ENCODE measurements at places on chromosomes 4 and X.

GRCh38 chrX:42087960-42088359 lies 164.6 kb upstream of the CASK start:
- no peak for DNase-seq

- no peak for DNase-seq
Measured at GRCh38 chr4:130064471-130064870, 968.5 kb downstream of the C4orf33 start.

GRCh38 chrX:29024871-29025270 lies 437.6 kb downstream of the IL1RAPL1 start:
- no peak for DNase-seq

DNA sequence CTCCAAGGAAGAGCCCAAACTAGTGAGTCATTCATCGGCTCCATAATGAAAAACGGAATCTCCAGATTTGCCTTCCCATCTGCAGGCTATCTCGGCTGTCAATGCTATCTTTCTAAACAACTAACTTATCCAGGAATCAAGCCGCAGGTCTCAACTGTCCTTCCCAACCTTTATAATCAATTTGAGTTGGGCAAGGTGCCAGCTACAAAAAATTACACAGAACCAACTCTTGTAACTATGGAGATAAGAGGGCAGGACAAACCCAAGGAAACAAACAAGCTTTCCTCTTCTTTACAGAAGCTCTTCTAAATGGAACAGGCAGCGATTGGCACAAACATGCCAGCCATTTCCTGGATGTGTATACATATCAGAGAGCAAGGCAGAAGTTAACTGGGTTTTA lies 61.2 kb upstream of the RAI2 start:
- DNase-seq = no peak

DNA sequence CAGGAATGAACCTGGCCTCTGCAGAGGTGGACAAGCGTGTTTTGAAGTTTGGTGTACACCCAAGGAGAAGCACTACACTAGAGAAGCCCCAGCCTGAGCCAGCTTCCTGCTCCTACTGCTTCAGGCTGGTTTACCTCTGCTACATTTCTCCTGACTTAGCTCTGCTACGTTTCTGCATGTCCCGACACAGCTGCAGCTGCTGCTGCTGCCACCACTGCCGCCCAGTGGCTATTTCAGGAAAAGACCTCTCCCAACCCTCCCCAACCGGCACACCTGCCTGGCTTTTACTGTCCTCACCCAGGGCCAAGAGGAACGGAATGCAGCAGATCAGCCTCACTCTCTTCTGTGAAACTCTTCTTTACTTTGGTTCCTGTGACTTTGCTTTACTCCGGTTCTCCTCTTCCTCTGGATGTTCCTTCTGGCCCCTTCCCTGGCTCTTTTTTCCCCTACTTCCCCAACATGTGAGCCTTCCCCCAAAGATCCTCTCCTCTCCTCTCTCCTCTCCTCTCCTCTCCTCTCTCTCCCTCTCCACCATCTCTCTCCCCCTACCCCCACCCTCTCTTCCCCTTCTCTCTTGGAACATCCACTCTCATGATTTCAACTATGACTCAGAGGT lies 3.1 kb upstream of the P2RY4 start:
- peak; percentile 26 for DNase-seq

- DNase-seq = no peak
Measured at GRCh38 chr4:57151481-57151880, 41.3 kb upstream of the IGFBP7 start.

DNA sequence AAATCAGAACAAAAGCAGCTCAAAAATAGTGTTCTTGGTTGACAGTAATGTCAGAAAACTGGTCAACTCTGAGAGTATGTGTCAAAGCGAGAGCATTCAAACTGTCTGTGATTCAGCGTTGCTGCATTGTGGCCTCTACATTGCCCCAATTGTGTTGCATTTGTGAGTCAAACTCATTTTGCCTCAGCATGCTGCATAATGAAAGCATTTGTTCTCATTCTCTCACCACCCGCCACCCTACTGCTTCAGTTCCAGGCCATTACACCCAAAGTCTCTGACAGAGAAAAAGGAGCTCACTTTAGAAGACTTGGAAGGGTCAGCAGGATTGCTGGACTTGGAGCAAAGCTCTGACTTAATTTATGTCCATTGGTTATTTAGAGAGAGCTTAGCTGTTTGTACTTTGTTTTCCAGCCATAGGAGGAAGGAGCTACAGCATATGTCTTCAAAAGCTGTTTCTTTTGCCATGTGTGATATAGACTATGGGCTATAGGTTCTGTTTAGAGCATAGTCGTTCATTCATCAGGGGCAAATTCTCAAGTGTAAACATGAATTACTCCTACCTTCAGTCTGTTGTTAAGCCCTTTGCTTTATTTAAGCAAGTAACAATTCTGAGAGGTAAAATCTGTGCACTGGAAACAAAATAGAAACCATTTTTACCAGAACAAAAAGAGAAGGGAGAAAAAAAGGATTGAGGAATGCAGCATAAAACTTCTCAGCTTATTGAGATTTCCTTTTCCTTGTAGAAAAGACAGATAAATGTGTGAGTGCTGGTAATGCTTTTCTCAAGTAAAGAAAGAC lies 153.4 kb upstream of the ANK2 start:
- no peak for DNase-seq

DNA sequence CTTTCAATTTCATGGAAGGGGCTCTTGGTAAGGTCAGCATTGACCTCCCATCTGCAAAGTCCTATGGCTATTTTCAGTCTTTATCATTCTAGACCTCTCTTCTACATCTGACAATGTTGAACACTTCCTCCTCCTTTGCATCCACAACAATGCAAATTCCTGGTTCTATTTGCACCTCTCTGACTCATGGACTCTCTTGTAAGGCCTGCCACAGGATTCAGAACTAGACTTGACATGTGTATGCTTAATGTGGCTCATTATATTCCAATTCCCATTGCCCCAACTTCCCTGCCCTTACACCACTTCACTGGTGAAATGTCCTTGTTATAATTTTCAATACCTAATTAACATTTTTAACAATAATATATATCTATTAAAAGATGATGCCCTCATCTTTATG lies 314.3 kb upstream of the FGF13 start:
- no peak for DNase-seq

DNA sequence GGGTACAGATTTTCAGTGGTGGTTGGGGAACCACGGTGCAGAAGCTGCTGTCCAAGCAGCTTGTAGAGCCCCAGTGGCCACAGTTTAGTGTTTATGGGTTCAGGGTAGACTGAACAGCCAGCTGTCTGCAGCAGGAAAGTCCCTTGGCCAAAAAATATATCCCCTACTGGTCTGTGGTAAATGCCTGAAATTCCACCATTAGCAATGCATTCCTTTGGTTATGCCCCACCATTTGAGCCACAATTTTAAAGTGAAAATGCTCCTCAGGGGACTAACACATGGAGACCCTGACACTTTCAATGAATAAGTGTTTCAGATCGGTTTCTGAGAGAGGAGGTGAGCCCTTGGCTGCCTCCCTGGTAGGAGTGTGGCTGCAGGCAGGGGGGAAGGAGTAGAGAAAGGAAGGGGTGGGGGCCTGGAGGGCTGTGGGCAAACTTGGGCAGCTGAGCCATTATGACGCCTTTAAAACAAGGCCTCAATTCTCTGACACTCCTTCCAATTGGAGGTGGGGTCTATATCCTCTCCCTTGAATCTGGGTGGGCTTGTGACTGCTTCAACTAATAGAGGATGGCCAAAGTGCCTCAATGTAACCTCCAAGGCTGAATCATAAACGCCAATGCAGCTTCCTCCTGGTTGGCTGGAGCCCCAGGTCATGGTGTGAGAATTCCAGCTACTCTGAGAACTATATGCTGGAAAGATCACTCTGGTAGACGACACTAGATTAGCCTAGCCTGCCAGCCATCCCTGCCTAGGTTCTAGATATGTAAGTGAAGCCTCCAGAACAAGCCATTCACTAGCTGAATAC lies 75.8 kb upstream of the ATP6AP2 start:
- DNase-seq = no peak

DNA sequence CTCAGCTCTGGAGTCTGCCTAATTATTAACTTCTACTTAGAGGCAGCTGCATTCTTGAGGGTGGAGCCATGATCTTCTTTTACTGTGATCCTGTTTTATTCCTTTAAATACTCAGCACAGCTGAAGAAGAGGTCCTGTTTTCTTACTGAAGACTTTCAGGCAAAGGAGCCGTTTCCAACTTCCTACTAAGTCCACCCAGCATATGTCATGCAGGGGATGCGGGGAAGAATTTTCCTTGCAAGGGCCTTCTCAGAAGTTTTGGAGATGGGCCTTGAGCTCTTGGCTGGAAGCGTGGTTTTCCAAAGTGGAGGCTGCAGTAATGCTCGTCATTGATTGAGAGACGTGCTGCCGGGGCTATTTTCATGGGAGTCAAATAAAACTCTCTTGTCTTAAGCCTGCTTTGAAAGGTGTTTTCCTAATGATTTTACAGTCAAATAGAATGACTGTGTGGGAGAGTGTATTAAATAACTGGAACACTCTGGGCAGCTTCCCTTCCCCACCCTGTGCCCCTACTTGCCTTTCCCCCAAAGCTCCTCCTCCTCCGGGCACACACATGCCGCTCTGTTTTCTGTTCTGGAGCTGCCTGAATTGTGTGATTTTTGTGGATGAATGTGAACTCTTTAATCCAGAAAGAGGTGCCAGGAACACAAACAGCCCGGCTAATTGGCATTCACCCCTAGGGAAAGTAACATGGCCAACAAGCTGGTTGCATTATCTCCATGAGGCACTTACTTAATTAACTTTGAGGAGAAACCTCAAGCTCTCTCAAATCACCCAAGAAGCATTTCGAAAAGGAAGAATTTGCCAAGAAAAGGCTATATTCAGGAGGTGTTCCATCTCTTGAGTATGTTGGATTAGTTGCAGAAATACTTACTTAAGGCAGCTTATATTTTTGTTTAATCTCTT lies 28.1 kb downstream of the FGF2 start:
- DNase-seq = no peak

Measured in stimulated activated CD8-positive, alpha-beta memory T cell treated with anti-CD3 and anti-CD28 coated beads, Interleukin-15, amount 100 ng/mL, for 48 hours (primary cell).